ENCODE measurements at places on chromosomes 1 and 21. TPM values are rescaled to one million over a fixed set of nuclear protein-coding genes. Genes with fewer than 3 reads are reported as not detected.

The AIRE gene
- not detected for total RNA-seq

- peaks cover 42% of the 10 kb centered on the region for H3K4me1 ChIP-seq
- peaks cover 5% of the 10 kb centered on the region for H3K36me3 ChIP-seq
- no peak overlapping the region for H3K27ac ChIP-seq
- no peak overlapping the region for H3K4me3 ChIP-seq
- no peaks in the 10 kb centered on the region for H3K27me3 ChIP-seq
- no peak for DNase-seq
Observed at GRCh38 chr1:202923533-202923932, 3.5 kb downstream of the KLHL12 start.

DNA sequence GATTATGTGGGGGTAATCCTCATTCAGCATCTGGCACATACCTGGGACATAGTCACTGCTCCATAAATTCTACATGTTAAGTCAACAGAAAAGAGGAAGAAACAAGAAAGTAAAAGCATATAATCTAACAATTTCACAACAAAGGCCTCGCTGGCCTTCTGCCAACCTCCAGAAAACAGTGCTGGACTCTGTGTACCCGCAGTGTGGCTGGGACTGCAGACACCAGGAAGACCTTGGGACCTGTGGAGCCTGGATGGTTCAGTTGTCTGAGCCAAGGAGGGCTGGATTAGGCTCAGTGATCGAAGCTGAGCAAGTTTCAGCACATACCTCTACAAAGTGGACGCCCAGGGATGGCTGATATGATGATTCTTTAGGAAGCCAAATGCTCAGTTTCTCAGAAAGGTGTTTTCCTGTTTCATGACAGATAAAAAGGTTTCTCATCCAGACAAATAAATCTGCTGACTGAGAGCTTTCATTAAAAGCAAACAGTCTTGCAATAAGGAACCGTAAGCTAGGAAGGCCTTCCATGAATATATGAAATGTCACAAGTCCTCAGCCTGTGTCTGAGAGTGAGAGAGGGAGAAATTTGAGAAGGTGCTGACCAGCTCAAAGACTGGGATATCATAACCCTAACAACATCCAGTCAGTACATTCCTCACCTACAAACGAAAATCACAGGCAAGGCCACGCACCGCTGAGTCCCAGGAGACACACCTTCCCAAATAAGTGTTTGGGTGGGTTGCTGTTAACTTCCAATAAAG lies 48.4 kb downstream of the CAPZB start:
- H3K36me3 ChIP-seq: peaks cover 52% of the 10 kb centered on the region
- H3K4me3 ChIP-seq: peak overlapping the region; percentile 7
- no peak for DNase-seq

GRCh38 chr21:27477296-27477695 lies 510.4 kb upstream of the ADAMTS5 start:
- H3K36me3 ChIP-seq: no peaks in the 10 kb centered on the region
- H3K4me1 ChIP-seq: no peaks in the 10 kb centered on the region
- no peak overlapping the region for H3K4me3 ChIP-seq
- no peaks in the 10 kb centered on the region for H3K27me3 ChIP-seq

The NECTIN4 gene
- total RNA-seq: not detected

- peak overlapping the region; percentile 55 for H3K4me3 ChIP-seq
- peak overlapping the region; percentile 80 for H3K27ac ChIP-seq
- H3K27me3 ChIP-seq: no peaks in the 10 kb centered on the region
Observed at GRCh38 chr1:1304331-1305299, 3.1 kb downstream of the ACAP3 start.

- H3K36me3 ChIP-seq: no peaks in the 10 kb centered on the region
- H3K4me1 ChIP-seq: no peaks in the 10 kb centered on the region
- no peak for DNase-seq
- H3K4me3 ChIP-seq: no peak overlapping the region
- H3K27ac ChIP-seq: no peak overlapping the region
Observed at GRCh38 chr1:103024051-103024450, 84.3 kb downstream of the COL11A1 start.

DNA sequence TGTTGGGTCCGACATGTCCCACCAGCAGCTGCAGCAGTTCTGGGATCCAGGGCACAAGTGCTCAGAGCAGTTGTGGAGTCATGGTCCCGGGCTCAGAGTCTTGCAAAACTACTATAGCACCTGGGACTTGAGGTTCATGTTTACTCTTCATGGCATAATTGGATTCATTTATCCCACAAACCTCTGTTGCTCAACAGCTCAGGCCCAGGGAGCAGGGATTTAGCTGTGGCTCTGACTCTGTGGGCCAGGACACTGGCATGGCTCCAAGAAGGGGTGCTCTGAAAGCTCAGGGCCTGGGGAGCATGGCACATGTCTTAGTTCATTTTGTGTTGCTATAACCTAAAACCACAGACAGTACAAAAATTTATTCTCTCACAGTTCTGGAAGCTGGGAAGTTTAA lies 626.7 kb upstream of the ADGRL2 start:
- no peak overlapping the region for H3K4me3 ChIP-seq
- H3K27me3 ChIP-seq: no peaks in the 10 kb centered on the region
- no peak overlapping the region for H3K27ac ChIP-seq
- no peak for DNase-seq
- no peaks in the 10 kb centered on the region for H3K4me1 ChIP-seq

DNA sequence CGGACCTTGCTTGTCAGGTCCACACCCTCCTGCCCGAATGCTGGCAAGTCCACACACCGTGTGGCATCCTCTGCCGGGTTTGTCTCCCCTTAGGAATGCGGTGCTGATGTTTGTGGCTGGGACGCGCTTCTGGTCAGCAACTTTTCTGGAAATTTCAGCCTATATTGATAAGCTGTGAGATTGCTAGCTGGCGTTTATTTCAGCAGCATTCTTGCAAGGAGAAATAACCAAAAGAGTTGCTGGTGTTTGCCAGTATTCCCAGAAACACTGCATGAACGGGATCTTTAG lies 601 bp downstream of the CEPT1 start:
- H3K27me3 ChIP-seq: no peaks in the 10 kb centered on the region
- H3K4me1 ChIP-seq: peaks cover 54% of the 10 kb centered on the region
- peak overlapping the region; percentile 99 for H3K4me3 ChIP-seq
- peak overlapping the region; percentile 98 for H3K27ac ChIP-seq

DNA sequence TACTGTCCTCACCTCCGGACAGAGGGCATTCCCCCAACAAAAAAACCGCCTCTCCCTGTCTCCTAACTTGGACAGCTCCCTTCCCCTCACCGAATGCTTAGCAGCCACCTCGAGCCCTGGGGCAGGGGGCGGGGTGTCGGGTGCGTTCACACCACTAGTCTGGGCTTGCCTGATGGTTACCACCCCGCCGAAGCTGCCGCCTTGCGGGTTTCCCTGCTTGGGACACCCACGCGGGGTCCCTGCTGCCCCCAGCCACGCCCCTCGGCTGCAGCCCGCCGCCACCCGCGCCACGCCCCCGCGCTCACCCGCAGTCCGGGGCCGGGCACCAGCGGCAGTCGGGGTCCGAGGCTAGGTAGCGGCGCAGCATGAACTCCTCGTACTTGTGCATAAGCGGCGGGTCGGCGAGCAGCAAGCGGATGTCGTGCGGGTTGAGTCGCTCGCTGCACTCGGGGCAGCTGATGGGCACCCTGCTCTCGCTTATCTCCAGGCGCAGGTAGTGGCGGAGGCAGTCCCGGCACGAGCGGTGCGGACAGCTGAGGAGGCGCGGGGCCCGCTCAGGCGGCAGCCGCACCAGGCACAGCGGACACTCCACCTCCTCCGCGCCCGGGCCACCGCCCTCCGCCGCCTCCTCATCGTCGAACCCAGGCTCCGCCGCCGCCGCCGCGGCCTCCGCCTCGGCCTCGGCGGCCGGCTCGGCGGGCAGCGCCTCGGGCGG lies 706 bp downstream of the RNF19B start:
- no peaks in the 10 kb centered on the region for H3K27me3 ChIP-seq
- H3K4me3 ChIP-seq: peak overlapping the region; percentile 85
- H3K27ac ChIP-seq: peak overlapping the region; percentile 83
- H3K4me1 ChIP-seq: peaks cover 45% of the 10 kb centered on the region
- peak; percentile 43 for DNase-seq

The ADORA1 gene
- total RNA-seq: not detected

GRCh38 chr1:45015683-45016082 lies 3.6 kb downstream of the UROD start:
- DNase-seq: no peak
- H3K36me3 ChIP-seq: peaks cover 13% of the 10 kb centered on the region
- H3K27ac ChIP-seq: no peak overlapping the region
- H3K4me3 ChIP-seq: no peak overlapping the region
- peaks cover 15% of the 10 kb centered on the region for H3K4me1 ChIP-seq

- DNase-seq: peak; percentile 60
- H3K4me3 ChIP-seq: peak within 1 kb of the TSS; percentile 90
Observed at GRCh38 chr1:24413350-24414163, at the start of gene STPG1. TSS of gene STPG1 (minus strand) at chr1:24413782. CDS start at chr1:24401388, 12,394 bp downstream.

DNA sequence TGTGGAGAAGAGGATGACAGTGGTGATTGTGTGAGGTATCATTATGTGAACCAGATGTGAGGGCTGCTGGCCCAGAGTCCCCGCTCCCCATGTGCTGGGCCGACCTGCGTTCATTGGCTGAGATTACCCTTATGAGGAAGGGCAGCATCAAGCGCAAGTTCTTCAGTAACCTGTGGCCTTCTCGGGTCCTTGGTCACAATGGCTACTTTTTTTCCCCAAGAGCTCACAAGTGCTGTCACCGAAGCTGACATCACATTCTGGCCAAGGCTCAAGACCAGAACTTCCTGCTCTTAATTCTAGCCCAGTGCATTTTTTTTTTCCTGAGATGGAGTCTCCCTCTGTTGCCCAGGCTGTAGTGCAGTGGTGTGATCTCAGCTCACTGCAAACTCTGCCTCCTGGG lies 262.9 kb downstream of the RHOU start:
- H3K36me3 ChIP-seq: no peaks in the 10 kb centered on the region
- no peak for DNase-seq
- no peak overlapping the region for H3K27ac ChIP-seq
- H3K4me1 ChIP-seq: peaks cover 6% of the 10 kb centered on the region

Measured in naive thymus-derived CD8-positive, alpha-beta T cell (primary cell).